ENCODE measurements at places on chromosomes 16 and 17.

DNA sequence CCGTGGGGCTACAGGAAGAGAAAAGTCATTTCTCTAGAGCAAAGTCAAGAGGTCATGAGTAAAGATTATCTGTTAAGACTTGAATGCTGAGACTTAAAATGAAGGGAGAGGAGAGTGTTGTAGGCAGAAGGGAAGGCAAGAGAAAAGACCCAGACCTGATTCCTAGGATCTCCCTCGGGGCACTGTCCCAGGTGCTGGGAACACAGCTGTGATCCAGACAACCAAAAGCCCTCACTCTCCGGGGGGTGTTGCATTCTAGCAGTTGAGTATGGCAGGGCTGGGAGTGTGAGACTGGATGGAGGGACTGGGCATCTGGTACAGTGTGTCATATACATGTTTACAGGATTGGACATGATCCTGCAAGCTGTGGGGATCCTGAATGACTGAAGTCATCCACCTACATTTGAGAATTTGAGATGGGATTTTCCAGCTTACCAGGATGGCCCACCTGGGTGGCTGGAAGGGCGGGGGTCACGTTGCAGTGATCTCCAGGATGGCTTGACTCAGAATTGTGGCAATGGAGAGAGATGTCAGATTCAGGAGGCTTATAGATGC lies 29.1 kb downstream of the ARSG start:
- no peak for DNase-seq

DNA sequence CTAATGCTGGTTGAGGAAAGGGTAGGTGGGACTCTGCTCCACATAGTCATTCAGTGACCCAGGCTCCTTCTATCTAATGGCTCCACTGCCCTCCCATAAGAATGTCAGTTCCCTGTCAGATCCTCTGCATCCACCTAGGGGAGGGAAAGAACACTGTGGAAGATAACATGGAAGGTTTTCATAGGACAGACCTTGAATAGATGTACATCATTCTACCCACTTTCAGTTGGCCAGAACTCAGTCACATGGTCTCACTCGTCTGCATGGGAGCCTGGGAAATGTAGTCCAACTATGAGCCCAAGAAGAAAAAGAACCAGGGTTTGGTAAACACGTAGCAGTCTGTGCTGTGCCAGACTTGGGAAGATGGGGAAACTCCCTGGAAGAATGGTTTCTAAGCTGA lies 27.1 kb upstream of the SCNN1B start:
- no peak for DNase-seq

GRCh38 chr16:17206712-17207111 lies 264.0 kb downstream of the XYLT1 start:
- DNase-seq: no peak

- no peak for DNase-seq
Observed at GRCh38 chr16:60553090-60553757, 1483.0 kb downstream of the CDH8 start.

DNA sequence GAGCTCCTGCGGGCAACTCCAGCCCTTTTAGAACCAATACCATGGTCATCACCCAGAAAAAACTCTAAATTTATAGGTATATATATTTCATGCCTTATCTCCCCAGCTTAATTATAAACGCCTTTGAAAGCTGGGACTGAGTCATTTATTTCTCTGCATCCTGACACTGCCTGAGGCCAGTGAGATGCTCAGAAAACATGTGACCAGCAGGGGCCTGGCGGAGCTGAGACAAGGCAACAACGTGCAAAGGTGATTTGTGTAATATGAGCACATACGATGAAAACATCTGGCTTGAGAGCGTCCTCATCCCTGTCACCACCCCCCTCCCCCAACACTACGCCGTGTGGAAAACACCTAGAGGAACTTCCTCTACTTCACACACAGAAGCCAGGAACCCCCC lies 22.7 kb downstream of the NXN start:
- DNase-seq: no peak

GRCh38 chr17:39318636-39319035 lies 82.8 kb downstream of the FBXL20 start:
- DNase-seq: no peak

GRCh38 chr17:80511222-80512180 lies 33.1 kb upstream of the RPTOR start:
- DNase-seq: no peak

- DNase-seq: peak; percentile 61
Observed at GRCh38 chr17:412211-413015, 59.8 kb upstream of the RPH3AL start.

DNA sequence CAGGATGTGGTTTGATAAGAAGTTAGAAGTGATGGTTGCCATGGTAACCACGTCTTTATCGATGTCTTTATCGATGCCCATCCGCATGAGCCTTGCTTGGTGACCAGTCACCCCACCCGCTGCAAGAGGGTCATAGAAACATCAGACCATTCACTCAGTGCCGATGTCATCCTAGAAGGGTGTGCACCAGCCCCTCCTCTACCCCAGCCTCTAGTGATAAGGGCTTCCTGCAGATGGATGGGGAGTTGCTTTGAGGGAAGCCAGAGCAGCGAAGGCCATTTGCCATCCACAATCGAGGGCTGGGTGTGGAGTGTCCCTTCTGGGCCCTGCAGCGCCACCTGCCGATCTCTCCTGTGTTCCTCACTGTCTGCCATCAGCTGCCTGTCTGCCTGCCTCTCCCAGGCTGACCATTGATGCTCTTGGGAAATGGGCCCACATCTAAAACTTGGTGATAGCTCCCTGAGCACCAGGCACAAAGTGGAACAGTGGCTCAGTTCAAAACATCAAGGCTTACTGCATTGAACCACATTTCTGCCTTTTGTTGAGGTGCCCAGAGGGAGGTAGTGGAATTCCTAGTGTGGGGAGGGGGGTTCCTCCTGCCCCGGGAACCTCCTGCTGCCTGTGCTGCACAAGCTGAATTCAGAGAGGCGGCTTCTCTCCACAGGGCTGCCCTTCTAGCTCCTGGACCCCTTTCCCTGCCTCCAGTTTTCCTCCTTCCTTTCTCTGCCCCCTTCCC lies 8.9 kb downstream of the CALB2 start:
- DNase-seq: no peak

DNA sequence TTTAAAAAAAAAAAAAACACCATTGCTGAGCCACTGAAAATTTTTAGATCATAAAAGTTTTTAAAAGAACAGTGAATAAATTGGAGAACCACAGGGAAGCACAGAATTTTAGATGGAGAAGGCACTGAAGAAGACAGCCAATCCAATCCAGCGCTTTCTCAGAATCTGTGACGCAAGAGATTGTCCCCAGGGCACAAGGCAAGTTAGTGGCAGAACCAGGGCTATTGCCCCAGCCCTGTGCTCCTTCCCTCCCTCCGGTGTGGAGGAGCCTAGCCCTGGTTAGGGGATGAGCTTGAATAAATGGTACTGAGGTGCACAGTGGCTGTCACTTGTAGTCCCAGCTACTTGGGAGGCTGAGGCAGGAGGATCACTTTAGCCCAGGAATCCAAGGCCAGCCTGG lies 108.3 kb downstream of the ZNF423 start:
- DNase-seq: no peak

- no peak for DNase-seq
Observed at GRCh38 chr17:42879596-42879985, 21.0 kb upstream of the G6PC1 start.

GRCh38 chr16:30778549-30779244 lies 8.3 kb downstream of the ZNF629 start:
- no peak for DNase-seq

Data from effector CD4-positive, alpha-beta T cell (primary cell).